NCI-H510A treated with DMSO at 0.1 percent for 48 hours (cell line): ENCODE measurements at places on chromosomes 16 and 17.

- no peak for DNase-seq
Observed at GRCh38 chr16:64864232-64864809, 257.5 kb downstream of the CDH11 start.

DNA sequence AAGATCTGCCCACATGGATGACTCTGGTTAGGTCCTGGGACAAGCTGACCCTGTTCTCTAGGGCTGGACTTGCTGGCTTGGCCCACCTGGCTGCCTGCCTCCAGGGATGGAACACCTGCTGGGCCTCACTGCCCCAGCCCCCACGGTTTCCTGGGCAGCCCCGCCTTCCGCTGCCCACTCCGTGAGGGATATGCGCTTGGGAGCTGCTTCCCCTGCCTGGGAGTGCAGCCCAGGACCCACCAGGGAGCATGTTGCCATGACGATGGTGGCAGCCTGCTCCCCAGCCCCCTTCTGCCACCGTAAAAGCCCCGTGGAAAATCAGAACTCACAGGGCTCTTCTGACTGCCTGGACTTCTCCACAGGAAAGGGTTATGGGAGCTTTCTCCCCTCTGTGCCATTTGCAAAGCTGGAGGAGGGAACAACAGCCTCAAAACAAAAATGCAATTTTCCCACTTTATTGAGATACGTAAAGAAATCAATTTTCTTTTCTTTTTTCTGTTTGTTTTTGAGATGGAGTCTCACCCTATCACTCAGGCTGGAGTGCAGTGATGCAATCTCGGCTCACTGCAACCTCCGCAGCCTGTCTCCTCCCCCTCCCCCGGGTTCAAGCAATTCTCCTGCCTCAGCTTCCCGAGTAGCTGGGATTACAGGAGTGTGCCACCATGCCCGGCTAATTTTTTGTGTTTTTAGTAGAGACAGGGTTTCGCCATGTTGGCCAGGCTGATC lies 18.0 kb upstream of the GAS7 start:
- no peak for DNase-seq

DNA sequence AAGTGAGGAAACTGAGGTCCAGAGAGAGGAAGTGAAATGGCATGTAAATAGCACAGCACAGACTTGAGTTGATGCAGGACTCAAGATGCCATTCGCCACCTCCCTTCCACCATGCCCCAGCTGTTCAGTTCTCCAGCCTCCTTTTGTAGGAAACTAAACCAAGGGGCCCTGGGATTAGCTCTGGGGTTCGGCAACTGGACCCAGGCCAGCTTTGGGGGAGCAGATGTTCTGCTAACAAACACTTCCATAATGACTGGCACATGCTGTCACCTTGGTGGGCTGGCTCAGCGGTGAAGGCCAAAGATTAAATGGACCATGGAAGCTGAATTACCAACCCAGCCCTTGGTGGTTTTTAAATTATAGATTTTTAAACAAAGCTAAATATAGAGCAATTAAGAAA lies 77.0 kb downstream of the IRX6 start:
- no peak for DNase-seq

DNA sequence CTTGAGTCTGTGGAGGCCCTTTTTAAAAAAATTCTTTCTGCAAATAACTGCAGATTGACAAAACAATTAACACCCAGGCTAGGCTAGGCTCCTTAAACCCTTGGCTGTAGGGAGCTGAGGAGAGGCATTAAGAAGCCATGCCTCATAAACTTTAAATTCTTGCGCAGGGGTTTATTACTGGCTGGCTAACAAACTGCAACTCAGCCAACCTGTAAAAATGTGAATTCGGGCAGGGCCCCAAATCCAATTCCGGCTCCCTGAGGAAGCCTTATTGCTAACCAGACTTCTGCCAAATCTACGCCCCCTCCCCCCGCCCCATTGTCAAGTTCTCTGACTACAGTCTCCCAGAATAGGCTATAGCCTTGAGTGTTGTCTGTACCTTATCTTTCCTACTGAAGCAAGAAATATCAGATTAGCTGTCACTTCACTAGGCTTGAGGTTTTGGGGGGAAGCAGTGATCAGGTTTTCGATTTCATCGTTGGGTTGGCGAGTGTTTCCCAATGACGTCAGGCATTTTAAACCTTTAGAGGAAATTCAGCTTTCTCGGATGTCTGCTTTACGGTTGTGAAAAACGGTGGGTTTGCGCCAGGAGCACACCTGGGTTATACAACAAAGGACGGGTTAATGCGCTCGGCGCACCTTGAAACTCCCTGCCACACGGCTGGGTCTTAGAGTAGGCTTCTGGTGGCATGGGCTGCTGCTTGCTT lies 2.0 kb downstream of the CDH3 start:
- no peak for DNase-seq

DNA sequence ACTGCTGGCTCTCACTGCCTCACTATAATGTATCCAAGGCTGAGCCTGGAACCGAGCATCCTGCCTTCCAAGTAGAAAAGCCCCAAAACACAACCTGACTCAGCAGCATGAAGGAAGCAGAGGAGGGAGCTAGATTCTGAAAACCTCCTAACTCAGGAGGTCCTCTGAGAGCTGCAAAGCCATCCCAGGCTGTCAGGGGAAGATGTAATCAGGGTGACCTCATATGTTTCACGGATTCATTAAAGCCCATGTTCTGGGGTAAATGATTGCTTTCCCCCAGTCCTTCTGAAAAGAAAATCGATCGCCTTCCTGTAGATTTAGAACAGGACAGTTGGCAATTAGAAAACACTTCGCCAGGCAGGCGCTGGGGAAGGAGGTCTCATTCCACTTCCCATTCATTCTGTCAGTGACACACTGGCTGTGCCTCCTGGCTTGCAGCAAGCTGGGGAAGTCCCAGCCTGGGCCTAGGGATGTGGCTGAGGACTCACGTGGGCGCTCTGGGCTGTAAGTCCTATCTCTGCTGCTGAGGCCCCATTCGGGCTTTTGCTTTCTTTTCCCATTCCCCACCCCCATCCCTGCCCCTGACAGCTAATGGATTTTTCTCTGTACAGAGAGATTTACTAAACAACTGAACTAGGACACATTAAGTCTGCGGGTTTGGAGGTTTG lies 75.7 kb upstream of the TMEM132E start:
- DNase-seq = no peak

- DNase-seq = no peak
Observed at GRCh38 chr17:21463779-21464407, 87.7 kb downstream of the KCNJ12 start.

DNA sequence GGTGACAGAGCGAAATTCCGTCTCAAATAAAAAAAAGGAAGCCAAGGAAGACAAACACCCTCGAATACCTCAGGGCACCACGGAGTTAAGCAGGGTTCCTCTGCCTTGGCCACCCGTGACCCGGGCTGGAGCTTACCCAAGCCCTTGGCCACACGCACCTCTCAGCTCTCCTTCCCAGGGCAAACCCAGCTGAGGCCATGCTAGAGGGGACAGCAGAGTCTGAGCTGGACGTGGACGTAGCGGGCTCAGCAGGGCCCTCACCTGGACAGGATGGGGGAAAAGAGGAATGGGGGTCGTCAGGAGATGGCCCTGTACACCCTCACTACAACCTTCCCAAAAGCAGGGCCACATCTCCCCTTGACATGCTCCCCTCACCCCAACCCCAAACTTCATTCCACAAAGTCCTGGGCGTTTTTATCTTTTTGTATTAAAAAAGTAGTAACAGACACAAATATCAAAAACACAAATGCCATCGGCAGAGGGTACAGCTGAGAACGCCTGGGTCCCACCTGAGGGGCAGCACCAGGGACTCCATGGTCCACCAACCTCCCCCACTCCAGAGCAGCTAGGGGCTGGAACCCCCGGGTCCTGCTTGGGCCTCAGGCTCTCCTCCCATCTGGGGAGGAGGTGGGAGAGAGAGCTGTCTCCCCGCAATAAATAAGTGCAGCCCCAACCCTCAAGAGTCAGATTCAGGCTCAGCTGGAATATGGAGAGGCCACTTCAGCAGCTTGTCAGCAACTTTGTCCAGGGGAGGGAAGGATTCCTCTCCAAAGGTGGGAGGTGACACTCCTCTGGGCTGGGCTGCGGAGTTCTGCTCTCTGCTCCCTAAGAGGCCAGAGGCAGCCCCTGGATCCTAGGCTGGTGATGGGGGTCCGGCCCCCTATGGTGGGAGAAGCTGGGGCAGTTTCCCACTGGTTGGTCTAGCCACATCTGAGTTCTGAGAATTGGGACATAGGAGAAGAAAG lies 11.9 kb downstream of the PER1 start:
- DNase-seq = no peak

DNA sequence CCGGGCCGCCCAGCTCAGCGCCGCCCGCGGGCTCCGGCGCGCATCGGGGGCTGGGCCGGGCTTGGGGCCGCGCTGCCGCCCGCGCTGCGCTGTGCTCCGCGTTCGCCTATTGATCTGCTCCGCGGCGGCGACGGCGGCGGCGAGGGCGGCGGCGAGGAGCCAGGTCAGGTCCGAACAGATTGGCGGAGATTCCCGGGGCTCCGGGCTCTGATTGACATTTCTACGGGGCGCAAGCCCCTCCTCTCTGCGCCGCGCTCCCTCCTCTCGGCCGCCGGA lies 559 bp downstream of the IRX3 start:
- no peak for DNase-seq

- DNase-seq = no peak
Observed at GRCh38 chr16:25097276-25097975, 14.1 kb upstream of the LCMT1 start.

GRCh38 chr17:58335061-58335731 lies 6.6 kb upstream of the TSPOAP1 start:
- no peak for DNase-seq

DNA sequence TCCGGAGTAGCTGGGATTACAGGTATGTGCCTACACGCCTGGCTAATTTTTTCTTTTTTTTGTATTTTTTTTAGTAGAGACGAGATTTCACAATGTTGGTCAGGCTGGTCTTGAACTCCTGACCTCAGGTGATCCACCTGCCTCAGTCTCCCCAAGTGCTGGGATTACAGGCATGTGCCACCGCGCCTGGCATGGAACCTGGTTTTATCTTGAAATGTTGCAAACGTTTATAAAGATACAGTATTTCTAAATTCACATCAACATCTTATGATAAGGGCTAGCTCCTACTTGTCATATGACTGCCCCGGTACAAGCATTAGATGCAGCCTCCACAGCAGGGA lies 1.5 kb upstream of the IST1 start:
- no peak for DNase-seq

- no peak for DNase-seq
Observed at GRCh38 chr17:50205963-50206505, 4.6 kb upstream of the COL1A1 start.

- no peak for DNase-seq
Observed at GRCh38 chr17:79001190-79002020, 8.2 kb downstream of the CANT1 start.

DNA sequence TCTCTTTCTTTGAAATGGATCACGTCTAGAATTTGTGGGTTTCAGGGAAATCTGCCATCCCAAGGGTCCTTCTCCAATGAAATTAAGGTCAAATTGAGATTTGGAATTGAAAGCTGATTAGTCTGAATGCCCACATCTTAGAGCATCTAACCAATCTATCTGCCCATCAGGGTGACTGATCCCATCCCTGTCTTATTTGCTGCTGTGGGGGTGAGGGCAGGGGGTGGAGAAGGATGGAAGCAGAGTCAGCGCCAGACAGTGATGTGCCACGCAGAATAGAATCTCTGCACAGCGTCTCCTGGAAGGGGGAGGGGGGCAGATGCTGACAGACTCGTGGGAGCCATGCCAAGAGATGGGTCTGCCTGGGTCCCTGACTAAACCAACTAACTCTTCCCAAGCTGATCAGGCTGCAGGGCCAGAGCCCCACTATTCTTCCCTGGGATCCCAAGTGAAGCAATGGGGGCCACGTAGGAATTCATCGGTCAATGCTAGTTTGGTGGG lies 32.1 kb downstream of the CDK5RAP3 start:
- no peak for DNase-seq

- DNase-seq = no peak
Observed at GRCh38 chr16:47995354-47995753, 160.4 kb downstream of the ABCC12 start.

- DNase-seq = no peak
Observed at GRCh38 chr17:70317421-70317820, 148.1 kb downstream of the KCNJ2 start.

- peak; percentile 86 for DNase-seq
Observed at GRCh38 chr16:68417711-68418301, 30.5 kb downstream of the SMPD3 start.

DNA sequence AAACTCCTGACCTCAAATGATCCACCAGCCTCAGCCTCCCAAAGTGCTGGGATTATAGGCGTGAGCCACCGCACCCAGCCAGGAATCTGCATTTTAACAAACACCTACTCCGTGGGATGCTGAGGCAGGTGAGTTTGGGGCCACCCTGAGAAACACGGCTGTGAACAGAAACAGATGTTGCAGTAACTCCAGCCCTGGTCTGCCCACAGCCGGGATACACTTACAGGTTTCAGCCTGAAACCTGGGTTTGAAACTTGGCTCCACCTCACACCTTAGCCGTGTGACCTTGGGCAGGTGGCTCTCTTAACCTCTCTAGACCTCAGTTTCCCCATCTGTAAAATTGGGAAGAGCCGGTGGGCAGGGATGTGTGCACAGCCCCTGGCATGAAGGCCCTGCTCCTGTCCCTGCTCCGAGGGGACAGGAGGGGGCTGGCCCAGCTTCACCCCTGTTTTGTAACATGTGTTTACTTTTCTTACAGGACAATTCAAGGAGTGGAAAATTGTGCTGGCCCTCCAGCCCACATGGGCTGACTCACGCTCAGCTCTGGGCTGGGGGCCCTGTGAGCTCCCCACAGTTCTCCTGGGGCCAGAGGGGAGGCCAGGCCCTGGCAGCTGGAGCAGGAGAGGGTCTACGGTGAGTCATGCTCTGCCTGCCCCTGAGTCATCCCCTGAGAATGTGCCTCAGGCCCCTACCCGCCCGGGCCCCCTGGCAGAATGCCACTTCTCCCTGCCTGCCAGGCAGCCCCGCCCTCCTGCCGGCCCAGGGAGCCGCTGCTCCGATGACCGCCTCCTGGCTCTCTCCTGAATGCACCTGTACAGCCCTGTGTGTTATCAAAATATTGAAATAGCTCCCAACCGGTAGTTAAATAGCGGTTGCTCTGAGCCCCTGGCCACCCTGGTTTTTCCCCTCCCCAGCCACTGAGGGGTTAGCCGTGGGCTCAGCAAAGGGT lies 7.7 kb upstream of the PPL start:
- peak; percentile 45 for DNase-seq

- DNase-seq = no peak
Observed at GRCh38 chr17:77214328-77214727, 73.6 kb downstream of the SEC14L1 start.

GRCh38 chr16:55566432-55567175 lies at the start of gene CAPNS2:
Gene CAPNS2, plus strand, starts transcription at chr16:55566684. Its CDS starts 73 bp downstream, at chr16:55566757.
- DNase-seq = no peak

GRCh38 chr17:37164057-37164456 lies 211.7 kb upstream of the C17orf78 start:
- no peak for DNase-seq

GRCh38 chr16:86396422-86396821 lies 113.9 kb upstream of the FOXF1 start:
- DNase-seq = no peak

DNA sequence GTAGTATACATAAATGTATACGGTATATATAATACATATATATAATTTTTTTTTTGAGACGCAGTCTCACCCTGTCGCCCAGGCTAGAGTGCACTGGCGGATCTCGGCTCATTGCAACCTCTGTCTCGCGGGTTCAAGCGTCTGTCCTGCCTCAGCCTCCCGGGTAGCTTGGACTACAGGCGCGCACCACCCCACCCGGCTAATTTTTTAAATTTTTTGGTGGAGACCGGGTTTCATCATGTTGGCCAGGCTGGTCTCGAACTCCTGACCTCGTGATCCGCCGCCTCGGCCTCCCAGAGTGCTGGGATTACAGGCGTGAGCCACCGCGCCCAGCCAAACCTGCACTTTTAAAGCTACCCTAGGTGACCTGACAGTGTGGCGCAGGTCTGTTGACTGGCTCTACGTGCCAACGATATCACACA lies 745 bp downstream of the PAM16 start:
- DNase-seq = no peak

GRCh38 chr16:30009085-30009862 lies 1.6 kb downstream of the DOC2A start:
- peak; percentile 20 for DNase-seq
